NCI-H1417 treated with DMSO at 0.1 percent for 48 hours (cell line): ENCODE measurements at places on chromosomes 11 and 22.

DNA sequence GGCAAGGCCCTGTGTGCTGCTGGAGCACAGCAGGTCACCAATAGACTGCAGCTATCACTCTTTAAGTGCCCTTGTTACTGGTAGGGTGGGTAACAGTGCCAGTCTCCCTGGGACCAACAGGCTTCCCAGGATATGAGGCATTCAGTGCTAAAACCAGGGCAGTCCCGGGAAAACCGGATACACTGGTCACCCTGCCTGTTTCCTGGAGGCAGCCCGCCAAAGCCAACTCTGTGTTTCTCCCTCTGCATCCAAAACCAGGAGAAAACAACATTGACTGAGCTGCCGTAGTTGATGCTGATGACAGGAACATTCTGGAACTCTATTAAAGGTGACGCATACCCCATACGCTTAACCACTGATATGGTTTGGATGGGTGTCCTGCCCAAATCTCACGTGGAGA is 149.1 kb downstream of the SHANK2 start:
- no peak for DNase-seq

DNA sequence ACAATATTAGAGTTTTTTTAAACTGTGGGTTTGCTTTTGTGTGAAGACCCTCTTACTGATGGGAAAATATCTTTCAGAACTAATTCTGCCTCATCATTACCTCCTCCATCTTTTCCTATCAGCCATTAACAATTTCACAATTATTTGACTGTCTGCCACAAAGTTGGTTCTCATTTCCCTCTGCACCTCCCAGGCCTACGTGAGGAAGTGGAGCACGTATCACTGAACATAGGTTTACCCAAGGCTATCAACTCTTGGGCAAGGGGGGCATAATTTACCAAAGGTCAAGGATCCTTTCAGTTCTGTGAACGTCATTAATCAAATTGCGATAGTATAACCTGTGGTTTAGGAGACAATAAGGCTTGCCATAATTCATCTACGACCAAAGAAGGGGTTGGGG is 60.0 kb downstream of the LIF start:
- DNase-seq: no peak

GRCh38 chr11:84130646-84131427 is 844.7 kb upstream of the CCDC90B start:
- no peak for DNase-seq

- no peak for DNase-seq
These were observed 167.8 kb downstream of the C11orf91 start for GRCh38 chr11:33532720-33533385.

DNA sequence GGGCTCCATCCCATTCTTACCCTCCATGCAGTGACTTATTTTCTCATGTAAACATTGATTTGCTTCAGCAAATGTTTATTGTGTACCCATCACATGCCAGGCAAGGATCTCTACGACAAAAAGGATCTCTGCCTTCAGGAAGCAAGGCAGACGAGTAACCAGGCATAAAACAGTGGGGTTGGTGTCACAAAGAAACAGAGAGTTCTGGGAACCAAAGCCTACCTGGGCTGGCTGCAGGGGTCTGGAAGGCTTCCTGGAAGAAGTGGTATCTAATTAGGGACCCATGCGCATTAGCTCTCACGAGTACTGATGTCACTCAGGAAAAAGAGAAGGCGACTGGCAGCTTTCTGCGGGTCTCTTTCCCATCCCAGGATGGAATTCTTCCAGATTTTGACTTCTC is 44.5 kb downstream of the KIAA1671 start:
- no peak for DNase-seq

DNA sequence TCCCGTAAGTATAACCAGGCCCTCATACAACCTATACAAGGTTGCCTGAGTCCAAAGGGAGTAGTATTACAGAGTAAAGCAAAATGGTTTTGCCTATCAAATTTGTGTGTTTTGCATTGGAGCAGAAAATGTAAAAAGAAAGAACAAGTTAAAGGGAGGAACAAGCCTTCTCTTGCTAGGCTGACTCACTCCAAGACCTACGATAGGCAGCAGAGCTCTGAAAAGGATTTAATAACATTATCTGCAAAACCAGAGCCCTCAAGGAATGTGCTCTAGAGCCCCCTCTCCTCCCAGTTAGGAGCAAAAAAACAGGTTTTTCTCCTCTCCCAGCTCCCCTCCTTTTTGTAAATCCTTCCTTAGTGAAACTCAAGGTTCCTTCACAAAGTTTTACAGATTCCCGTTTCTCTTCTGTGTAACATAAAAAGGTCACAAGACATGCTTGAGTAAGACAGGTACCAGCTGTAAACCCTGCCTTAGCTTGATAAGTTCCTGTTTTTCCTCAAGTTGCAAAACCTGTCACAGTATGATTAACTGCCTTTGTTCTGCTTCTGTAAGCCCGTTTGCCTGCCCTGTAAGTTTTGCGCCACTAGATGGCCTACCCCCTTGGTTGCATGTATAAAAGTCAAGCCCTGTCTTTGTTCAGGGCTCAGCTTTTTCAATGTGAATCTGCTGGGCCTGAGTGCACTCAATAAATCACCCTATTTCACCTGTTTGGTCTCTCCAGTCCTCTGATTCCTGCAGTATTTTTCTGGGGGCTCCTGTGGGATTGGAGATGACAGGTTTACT is 498.2 kb downstream of the KCNA4 start:
- no peak for DNase-seq

DNA sequence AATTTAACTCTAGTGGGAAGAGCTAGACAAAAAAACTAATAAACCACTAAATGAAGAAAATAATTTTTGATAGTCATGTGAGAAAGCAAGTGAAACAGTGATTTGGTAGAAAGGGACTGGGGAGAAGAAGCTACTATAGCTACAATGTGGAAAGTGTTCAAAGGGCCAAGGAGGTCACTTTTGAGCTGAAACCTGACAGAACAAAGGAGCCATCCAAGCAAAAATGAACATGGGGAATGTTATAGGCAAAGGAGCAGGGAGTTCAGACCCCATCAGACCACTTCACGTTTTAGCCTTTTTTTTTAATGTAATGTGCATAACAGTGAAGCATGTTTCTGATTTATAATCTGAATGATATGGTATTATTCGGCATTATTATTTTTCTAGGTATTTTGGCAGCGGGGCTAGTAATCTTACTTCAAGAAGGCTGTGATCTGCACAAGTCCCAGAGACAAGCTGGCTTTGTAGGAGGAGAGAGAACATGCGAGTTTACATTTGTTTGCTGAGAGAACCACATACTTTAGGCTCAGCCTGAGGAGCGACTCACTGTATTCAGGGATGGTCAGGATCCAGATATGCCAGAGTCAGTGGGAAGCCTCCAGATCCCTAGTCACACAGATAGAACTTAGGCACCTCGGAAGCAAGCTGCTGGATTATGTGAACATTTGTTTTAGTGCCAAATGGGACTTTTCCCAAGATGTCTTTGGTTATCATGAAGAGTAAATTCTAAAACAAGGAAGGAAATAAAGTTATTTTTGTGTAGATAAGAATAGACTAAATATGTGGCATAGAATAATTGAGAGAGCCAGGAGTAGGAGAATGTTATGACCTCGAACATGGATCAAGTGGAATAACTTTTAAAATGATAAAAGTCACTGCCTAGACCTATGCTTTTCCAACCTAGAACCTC is 118.6 kb downstream of the TRIM44 start:
- no peak for DNase-seq

DNA sequence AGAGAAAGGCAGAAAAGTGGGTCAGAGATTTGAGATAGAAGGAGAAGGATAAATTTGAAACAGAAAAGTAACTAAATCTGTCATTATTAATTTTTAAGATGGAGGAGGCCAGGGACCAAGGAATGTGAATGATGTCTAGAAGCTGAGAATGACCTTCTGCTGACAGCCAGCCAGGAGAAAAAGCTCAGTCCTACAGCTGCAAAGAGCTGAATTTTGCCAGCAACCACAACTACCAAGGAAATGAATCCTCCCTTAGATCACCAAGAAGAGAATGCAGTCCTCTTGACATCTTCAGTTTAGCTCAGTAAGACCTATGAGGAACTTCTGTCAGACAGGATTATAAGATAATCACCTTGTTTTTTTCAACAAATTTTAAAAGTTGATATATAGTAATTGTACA is 538.2 kb downstream of the LRRC4C start:
- no peak for DNase-seq

GRCh38 chr22:26234296-26234695 is 65.0 kb downstream of the SEZ6L start:
- no peak for DNase-seq

DNA sequence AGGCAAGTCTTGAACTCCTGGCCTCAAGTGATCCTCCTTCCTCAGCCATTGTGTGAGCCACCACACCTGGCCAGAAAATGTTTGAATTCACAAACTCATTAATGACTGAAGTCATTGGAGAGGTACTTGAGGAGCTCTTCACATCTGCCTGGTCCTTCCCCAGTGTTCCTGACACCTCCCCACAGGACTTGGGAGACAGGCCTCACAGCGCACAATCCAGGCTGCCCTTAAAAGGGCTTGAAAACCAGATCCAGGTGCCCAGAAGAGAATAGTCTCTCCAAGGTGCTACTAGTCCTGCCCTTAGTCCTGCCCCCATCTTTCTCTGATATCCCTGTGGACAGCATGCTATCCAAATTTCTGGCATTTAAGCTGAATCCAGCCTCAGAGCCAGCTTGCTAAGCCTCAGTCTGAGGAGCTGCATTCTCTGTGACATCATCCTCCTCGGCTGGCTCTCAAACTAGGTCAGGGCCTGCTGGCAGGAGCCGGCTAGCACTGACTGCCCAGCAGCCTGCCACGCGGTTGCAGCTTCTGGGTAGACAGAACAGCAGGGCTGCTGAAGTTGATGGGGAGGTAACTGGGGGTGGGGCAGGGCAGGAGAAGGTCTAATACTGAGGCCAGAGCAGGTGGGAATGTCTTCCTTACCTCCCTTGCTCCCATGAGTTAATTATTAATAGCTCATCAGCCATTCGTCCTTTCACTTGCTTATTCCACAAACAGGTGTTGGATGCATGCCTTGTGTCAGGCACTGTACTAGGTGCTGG is 35.3 kb upstream of the NECTIN1 start:
- no peak for DNase-seq

- no peak for DNase-seq
These were observed 64.6 kb downstream of the AMOTL1 start for GRCh38 chr11:94832604-94833235.

DNA sequence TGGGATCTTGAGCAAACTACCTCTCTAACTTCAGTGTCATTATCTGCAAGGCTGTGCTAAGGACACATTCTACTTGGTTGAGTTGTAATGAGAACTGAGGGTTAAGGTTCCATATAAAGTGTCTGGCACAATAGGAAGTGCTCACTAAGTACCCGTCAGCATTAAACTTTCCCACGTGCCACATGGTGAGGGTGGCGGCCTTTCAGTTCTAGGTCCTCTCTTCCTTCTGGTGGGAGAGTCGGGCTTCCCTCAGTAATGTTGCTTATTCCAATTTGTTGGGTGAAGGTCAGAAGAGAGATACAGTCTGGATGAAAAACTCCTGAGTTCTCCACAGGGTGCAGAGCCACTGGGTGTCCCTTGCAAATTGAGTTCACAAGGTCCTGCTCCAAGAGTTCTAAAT is 4.6 kb upstream of the CD6 start:
- DNase-seq: no peak

- no peak for DNase-seq
These were observed 4.3 kb downstream of the GRK2 start for GRCh38 chr11:67270256-67271204.

DNA sequence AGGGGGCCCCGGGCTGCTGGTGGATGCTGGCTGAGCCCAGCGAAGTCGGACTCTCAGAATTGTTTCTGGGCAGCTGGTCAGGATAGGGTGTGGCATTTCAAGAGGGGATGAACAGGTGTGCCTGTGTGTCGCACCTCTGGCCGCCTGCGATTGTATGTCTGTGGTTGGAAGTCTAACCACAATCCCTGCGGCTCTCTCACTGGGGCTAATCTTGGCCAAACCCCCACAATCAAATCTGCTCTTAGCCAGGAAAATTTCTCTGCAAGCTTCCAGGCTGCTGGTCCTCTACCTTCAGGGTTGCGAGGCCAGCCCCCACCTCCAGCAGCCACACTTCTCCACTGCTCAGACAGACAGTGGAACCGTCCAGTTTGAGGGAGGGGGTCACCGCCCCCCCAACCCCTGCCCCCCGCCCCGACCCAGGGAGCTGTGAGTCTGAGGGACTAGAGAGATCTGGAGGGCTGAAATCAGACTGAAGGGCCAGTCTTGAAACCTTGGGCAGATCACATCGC is 953 bp downstream of the ATG16L2 start:
- DNase-seq: no peak

GRCh38 chr11:120519474-120519873 is 7.9 kb downstream of the GRIK4 start:
- no peak for DNase-seq

GRCh38 chr22:39429916-39430575 is 26.8 kb upstream of the MGAT3 start:
- no peak for DNase-seq

DNA sequence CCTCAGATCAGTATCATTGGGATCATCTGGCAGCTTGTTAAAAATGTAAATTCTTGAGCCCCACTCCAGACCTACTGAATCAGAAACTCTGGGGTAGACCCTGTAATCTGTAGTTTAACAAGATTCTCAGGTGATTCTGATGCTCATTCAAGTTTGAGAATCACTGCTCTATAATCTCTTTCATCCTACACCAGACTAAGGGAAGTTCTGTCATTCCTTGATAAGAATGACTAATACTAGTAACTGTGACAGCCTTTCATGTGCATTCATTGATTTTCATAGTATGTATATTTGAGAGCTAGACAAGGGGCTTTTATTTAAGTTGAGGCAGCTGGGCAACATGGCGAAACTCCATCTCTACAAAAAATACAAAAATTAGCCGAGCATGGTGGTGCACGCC is 30.0 kb downstream of the NAT10 start:
- DNase-seq: no peak

- no peak for DNase-seq
These were observed 718.8 kb upstream of the ARHGAP42 start for GRCh38 chr11:99968336-99968735.

DNA sequence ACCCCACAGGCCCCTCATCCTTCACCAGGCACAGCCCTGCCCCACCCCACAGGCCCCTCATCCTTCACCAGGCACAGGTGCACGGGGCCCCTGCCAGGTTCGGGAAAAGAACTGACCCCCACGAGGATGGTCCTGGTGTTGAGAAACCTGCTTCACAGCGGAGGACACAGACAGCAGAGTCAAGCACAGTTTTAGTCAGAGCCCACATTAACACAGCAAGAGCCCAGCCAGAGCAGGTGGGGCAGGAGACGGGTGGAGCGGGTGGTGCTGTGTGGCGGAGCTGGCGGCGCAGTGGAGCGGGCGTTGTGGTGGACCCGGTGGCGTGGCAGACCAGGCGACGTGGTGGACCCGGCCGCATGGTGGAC is 1085.5 kb downstream of the BRD1 start:
- no peak for DNase-seq

DNA sequence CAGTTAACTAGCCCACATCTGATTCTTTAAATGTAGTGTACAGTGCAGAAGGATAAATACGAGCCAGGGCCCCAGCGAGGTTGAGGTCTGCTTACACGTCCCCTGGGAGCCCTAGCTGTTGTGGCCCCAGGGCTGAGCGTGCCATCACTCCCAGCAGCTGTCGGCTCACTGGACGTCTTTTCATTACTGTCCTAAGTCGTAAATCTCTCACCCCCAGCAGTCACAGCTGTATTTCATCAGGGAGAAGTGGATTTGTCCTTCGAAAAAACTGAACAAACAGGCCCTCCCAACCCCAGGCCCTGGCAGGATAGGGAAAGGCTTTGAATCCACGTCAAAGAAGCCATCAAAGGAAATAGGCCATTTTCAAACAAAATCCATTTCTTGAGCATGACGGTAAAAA is 110.4 kb upstream of the CSNK2A3 start:
- no peak for DNase-seq
